Dermis blood vessel endothelial cell (primary cell): ENCODE measurements at places on chromosomes 12 and 14. TPM values are rescaled to one million over a fixed set of nuclear protein-coding genes. Genes with fewer than 3 reads are reported as not detected.

The RILPL2 gene
- 3.8 and 4.1 TPM in 2 replicates for total RNA-seq

The SCNN1A gene
- total RNA-seq, result 1.5 and 7.1 TPM in 2 replicates

The TSHR gene
- total RNA-seq, result not detected in 2 replicates

The PPP4R4 gene
- total RNA-seq, result not detected in 2 replicates

The EML1 gene
- 45.8 and 47.1 TPM in 2 replicates for total RNA-seq

The VDR gene
- under 0.01 and 0.47 TPM in 2 replicates for total RNA-seq

The TAS2R14 gene
- total RNA-seq, result 0.74 and 2.0 TPM in 2 replicates

The CACNA2D4 gene
- total RNA-seq, result 0.17 and 0.33 TPM in 2 replicates

The HOXC11 gene
- total RNA-seq, result not detected in 2 replicates

The MIP gene
- not detected in 2 replicates for total RNA-seq

The SELPLG gene
- 0.65 and 0.85 TPM in 2 replicates for total RNA-seq

DNA sequence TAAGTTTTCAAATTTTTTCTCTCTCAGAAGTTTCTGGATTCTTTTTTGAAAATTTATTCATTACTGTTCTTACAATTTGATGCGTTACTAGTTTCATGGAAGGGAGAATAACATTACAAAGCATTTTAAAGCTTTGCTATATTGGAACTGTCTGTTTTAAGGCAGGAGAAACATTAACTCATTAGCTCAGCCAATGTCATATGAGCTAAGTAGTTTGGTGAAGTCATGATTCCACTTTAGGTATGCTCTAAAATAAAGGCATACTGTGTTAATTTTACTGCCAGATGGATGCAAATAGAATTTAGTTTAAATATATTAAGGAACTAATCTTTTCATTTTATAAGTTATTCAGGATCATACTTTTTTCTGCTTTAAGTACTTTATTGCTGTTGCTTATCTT lies 46.0 kb downstream of the ARID2 start:
- no peak for DNase-seq

DNA sequence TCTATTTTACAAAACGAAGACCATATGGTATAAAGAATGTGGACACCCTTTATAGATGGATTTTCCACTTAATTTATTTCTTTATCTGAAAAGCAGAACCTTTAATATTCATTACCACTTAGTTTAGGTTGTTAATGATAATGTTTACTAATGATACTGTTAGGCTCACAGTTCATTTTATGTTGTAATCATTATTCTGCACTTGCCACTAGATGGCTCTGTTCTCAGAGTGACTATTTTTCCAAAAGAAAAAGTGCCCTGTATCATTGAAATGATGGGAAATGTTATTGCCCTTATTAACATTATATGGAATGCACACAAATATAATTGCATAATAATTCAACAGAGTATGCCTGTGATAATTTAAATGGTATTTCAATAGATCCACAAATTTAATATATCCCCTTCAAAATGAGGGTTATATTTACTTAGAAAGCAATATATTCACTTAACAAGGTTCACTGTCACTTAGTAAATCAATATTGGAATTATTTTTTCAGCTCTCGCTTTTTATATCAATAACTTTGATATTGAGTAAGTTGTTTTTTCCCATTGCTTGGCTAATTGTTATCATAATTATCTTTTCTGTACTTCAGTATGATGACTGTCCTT lies 95.7 kb downstream of the PDE3A start:
- DNase-seq, result peak; percentile 42

- DNase-seq, result no peak
These were observed 170.5 kb downstream of the IPO8 start for GRCh38 chr12:30525171-30525570.

DNA sequence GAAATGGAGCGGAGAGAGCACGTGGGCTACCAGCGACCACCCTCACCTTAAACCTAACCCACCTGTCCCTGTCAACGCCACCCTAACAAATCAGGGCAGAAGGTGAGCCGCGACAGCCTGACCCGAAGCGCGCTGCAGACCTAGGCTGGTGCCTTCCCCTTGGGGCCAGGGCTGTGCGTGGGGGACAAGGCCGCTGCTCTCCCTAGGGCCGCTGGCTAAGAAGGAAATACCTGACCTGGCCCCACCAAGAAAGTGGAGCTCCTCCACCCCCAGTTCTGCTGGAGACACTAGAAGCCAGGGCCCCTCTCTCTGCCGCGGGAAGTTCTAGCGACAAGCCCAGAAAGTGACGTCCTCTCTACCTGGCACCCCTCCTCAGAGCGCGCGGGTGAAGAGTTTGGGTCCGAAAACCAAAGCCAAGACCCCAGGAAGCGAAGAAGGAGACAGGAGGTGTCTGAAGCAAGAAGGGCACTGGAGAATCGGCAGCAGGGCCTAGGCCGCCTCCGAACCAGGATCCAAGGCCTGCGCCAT lies 7.5 kb downstream of the SIX1 start:
- DNase-seq, result no peak

DNA sequence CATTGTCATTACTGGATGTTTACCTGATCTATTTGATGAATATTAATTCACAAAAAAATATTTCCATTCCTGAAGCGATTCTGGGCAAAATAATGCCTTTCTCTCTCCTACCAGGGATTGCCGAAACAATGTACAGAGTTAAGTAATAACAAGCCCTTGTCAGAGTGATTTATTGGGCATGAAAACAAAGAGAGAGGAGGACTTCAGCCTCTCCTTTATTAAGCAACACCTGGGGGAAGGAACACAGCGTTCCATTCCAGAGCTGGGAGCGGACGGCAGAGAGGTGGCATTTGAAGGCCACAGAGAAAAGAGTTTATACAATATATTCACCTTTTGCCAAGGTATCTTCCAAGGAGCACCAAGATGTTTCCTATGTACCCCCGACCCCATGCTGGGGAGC lies 165.8 kb downstream of the KSR2 start:
- no peak for DNase-seq

DNA sequence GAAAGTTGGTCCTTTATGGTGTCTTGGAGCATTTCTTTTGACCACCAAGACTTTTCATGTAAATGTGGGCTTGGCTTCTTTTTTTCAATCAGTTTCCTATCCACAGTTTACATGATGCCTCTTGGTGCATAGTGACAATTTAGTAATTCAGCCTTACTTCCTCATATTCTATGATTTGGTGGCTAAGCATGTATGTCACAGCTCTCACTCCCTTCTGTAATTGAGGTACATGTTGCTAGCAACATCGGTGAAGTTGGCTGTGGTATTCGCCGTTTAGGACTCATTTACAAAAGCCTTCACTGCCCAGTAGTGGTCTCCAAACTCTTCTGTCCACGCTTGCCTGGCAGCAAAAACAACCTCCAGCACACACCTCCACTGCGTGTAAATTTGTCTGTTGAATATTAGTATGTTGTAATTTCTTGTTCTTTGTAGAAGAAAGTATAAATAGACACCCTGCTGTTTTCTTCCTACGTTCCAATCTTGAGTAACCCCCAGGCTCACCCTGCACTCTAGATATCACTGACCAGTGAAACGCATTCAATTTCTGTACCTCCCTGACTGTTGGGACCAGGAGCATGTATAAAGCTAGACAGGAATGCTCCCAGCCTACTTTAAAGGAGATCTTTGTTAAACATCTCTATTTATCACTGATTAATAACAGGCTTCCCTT lies 90.4 kb downstream of the PPP2R5C start:
- DNase-seq, result no peak

- no peak for DNase-seq
These were observed 13.7 kb downstream of the AK7 start for GRCh38 chr14:96405677-96406076.

GRCh38 chr12:51004504-51004903 lies 21.7 kb downstream of the SLC11A2 start:
- DNase-seq, result no peak

DNA sequence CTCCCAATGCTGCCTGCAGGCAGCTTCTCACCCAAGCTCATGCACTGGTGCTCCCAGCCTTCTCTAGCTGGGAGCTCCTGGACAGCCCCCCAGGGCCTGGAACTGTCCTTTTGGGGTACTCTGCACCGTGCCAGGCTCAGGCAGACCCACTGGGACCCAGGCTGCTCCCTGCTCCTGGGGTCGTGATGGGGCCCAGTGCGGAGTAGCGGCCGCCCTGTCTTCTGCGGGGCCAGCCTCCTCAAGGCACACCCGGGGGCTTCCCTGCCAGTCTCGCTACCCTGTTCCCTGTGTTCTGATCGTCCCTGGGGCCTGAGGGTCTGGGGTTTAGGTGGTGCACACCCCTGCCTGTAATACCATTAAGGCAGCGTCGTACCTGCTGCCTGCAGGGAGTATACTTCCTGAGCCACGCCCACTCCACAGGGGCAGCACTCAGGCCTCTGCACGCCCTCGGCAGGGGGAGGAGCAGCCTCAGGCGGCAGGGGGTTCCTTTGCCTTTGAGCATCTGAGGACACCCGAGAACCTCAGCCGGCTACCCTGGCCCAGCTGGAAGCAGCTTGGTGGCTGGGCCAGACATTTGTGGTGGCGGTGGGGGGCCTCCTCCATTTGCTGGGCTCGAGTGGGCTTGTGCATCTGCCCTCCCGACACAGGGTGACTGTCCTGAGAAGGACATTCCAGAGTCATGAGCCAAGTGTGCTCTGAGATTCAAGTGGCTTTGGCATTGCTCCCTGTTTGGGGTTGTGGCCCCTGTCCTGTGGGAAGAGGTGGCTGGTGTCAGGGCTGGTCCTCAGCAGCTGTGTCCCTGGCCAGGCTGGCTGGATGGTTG lies 9.2 kb upstream of the CRIP2 start:
- no peak for DNase-seq

DNA sequence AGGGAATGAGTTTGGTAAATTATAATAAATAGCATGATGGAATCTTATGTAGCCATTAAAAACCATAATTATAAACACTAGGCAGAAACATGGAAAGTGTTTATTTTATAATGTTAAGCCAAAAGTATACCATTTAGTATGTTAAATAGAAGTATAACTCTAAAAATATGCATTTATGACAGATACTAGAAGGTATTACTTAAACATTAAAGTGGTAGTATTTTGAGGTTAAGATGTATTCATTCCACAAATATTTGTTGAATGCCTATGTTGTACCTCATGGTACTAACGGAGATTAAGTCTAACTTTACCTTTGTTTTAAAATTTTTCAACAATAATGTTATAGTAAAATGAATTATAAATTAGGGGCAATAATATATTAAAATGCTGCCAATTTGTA lies 24.1 kb downstream of the TTC8 start:
- DNase-seq, result no peak

GRCh38 chr12:104105461-104105860 lies 32.5 kb downstream of the NFYB start:
- no peak for DNase-seq

GRCh38 chr12:40714636-40715035 lies 22.4 kb downstream of the CNTN1 start:
- no peak for DNase-seq

DNA sequence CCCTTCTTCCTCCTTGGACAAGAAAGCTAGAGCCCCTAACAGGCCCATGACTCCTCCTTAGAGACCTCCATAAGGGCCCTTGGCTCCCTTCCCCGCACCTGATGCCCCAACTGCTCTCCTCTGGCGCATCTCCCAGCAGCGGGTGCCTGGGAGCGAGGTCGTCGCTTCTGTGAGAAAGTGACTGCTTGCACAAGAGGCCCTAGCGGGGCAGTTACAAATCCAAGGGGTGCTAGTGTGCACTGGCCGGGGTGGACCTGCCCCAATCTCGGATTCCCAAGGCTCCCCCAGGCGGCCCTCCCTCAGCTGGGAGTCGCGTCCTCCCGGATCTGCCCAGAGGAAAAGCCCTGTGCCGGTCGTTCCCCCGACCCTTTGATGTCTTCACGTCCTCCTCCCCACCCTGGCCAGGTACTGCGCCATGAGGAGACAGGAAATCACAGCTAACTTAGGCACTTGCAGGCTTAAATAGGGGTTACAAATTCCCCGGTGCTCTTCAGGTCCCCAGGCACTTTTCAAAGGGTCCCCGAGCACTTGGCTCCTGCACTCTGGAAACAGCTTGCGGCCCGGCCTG lies 2.8 kb downstream of the NKX2-8 start:
- DNase-seq, result no peak

DNA sequence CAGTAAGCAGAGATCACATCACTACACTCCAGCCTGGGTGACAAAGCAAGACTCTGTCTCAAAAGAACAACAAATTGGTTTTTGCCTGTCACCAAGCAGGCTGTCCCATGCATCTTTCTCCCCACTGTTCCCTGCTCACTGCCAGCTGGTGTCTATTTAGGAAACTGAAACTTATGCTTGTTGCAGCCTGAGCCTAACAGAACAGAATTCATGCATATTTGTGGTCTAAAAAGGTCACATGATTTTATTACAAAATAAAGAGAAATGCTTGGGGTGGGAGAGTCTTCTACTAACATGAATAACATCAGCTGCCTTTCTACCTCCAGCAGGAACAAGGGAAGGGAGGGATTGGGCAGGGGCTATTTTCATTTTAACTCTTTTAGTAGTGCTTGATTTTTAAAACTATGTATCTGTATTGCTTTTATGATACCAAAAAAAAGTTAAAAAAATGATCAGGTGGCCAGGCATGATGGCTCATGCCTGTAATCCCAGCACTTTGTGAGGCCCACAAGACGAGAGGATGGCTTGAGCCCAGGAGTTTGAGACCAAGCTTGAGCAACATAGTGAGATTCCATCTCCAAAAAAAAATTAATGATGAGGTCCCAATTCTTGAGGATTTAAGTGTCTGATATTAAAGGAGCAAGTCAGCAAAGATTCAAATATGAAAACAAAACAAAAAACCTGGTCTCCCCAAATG lies 923 bp downstream of the STAT2 start:
- DNase-seq, result peak; percentile 10

DNA sequence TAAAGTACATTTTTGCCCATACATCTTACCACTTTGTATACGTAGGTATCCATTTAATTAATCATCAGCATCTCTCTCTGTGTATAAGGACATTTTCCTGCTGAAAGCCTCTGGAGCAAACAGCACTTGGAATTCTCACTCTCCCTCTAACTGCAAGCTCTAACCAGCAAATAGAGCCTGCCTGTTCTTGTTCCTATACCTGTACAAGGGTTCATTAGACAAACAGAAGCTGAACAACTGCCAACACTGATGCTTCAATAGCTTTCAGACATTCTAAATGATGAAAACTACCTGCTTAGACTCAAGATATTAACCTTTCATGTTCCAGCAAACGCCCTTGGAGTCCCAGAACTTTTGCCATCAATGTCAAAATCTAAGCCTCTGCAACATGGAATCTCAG lies 98.0 kb downstream of the KCNH5 start:
- no peak for DNase-seq

DNA sequence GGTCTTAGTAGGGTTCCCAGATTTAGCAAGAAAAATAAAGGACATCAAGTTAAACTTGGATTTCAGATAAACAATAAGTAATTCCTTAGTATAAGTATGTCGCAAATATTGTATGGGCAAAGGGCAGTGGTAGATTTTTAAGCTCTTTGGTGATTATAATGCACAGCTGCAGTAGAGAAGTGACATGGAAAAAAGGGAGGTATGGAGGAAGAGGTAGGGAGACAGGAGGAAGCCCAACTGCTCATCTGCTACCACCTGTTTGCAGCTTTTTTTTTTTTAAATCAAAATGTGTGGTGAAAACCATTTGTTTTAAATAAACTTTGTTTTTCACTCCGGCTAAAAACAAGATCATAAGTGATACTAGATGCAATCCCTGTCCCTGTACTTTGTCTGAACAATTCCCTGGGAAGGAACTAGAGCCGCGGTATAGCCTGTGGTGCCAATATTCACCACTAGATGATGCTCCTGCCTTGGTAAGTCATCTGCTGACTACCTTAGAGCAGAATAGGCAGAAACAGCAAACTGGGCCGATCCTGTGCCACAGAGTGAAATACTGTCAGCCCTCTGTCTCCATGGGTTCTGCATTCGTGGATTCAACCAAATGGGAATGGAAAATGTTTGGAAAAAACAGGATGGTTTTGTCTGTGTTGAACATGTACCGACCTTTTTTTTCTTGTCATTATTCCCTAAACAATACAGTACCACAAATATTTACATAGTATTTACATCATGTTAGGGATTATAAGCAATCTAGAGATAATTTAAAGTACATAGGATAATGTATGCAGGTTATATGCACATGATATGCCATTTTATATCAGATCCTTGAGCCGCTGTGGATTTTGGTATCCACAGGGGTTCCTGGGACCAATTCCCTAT lies 62.4 kb upstream of the PLBD1 start:
- DNase-seq, result peak; percentile 83
